ENCODE measurements at places on chromosomes 2 and 18.

- DNase-seq: no peak
Measured at GRCh38 chr2:231701456-231702373, 6.6 kb upstream of the PTMA start.

DNA sequence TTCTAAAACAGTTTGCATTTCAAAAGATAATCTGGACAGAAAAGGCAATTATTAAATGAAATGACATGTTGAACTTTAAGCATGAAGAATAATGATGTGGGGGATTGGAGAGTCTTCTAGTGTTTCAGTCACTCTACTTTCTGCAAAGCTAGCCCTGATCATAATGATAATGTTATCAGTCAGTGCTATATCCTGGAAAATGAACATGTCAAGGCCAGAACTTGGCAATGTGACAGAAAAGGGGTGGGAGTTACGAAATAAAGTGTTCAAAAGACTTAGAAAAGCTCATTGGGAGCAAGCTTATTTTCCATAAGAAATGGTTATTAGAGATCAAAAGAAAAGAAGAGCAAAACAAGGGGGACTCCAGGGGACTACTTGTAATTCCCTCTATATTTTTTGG lies 288.5 kb upstream of the SLC8A1 start:
- DNase-seq: no peak

DNA sequence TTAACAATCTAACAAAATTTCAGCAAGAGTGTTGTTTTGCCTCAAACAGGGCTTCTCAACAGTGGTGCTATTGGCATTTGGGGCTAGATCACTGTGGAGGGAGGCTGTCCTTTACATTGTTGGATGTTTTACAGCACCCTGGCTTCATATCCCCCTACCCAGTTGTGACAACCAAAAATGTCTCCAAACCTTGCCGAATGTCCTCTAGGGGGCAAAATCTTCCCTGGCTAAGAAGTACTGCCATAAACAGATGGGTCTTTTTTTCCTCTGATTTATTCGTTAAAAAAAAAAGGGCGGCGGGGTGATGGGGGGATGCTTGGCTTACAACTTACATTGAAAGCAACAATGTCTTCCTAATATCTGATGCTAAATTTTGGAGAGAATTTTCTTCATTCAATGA lies 207.6 kb upstream of the CCDC150 start:
- DNase-seq: no peak

GRCh38 chr2:44929159-44929734 lies 12.3 kb upstream of the SIX3 start:
- DNase-seq: no peak

GRCh38 chr18:24609254-24609653 lies 148.8 kb downstream of the HRH4 start:
- DNase-seq: no peak

DNA sequence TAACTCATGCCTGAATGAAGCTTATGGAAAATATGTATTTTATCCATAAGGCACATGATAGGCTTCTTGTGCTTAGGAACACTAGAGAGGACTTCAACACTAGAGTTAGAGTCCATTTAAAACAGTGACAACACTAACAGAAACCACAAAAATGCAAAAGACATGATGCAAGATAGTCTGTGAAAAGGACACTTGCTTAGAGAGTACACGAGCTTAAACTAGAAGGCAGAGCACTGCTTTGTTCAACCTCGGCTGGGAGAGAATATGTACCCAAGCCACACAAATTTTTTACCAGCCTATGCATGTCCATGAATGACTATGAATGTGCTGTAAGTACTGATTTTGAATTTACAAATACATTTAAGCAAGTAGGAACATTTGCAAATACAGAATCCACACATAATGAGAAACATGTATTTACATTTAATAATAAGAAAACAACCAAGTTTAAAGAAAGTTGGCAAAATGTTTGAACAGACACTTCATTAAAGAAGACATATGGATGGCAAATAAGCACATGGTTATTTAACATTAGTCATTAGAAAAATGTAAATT lies 130.6 kb downstream of the SPOPL start:
- no peak for DNase-seq

GRCh38 chr2:181105562-181105961 lies 125.2 kb downstream of the UBE2E3 start:
- no peak for DNase-seq

GRCh38 chr2:6452702-6453481 lies 412.8 kb downstream of the CMPK2 start:
- DNase-seq: no peak

- no peak for DNase-seq
Measured at GRCh38 chr18:42365591-42365990, 410.6 kb downstream of the PIK3C3 start.

- no peak for DNase-seq
Measured at GRCh38 chr2:70553334-70553583, 367 bp downstream of the TGFA start.

- DNase-seq: no peak
Measured at GRCh38 chr18:73264562-73264921, 396.8 kb upstream of the NETO1 start.

DNA sequence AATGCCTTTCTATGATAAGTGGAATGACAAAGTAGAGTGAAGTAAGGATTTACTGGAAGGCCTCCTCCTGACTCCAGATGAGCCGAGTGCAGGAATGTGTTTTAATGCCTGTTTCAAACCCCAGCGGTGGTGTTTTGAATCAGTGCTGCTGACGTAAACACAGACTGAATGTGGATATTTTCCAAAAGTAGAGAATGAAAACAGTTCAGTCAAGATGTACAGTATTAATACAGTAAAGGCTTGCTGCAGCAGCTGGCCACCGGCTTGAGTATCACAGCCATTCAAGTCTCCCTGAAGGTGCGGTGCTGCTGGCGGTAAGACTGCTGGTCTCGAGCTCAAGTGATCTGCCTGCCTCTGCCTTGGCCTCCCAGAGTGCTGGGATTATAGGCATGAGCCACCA lies 46.7 kb downstream of the ARHGAP28 start:
- DNase-seq: no peak

DNA sequence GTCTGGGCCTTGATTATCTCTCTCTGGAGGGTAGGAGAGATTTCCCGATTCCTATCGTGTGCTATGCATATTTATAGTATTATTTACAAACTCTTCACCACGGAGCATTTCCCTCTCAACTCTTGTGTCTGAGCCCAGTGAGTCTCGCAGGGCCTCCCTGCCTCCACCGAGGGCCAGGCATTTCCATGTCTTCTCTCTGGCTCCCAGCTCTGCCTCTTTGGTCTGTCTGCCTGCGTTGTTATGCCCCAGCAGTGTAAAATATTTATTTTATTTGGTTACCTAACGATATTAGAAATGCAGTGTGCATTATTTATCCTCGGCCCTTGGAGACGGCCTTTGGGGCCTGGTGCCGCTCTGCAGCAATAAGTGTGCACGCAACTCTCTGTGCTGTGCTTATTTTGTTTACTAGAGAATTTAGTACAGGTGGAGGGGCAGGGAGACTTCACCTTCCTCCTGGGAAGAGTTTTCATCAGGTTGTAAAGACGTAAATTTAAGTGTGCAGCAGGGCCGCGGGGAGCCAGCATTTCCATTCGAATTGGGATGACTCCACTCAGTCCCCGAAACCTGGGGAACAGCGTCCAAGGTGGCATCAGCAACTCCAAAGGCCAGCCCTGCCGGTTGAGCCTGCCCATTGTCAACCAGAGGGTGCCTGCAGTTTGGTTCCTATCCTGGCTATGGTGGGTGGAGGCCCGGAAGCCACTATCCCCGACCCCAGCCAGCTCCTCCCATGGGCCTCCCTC lies 100.2 kb downstream of the PTGR3 start:
- DNase-seq: no peak

DNA sequence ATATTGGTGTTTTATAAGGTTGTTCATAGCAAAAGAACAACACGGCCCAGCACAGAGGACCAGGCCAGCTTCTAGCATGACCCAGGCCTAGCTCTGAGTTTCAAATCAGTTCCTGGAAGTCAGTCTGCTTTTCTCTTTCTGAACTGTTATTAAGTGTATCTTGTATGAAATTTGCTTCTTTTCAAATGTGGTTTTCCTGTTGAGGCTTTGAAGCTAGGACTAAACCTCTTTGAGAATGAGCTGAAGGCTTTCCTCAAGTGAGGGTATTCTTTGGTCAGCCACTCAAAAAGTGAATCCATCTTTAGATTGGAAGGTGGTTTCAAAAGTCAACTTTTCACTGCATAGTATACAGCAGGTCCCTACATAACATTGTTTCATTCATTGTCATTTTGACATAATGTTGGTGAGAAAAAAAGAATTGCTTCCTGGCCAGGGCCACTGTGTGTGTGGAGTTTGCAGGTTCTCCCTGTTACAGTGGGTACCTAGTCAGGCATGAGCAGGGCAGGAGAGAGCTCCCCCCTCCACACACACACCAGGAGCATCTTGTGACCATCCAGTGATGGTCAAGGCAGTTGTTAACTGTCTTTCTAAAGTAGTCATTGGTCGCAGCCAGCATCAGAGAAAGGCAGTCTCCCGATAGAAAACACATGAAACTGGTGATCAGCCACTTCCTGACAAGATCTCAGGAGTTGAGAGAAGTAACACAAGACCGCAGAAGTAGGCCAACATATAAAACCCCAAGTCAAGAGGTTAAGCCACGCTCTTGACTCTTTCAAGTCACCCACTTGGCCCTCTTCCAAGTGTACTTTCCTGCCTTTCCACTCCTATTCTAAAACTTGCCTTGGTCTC lies 6.7 kb upstream of the ACAA2 start:
- DNase-seq: no peak

- no peak for DNase-seq
Measured at GRCh38 chr2:12288048-12288447, 428.7 kb upstream of the TRIB2 start.
